Naive thymus-derived CD8-positive, alpha-beta T cell (primary cell): ENCODE measurements at places on chromosomes 1 and 21.

- DNase-seq, result no peak
Measured at GRCh38 chr1:90716552-90717355, at the start of gene BARHL2. Gene BARHL2 (minus strand): TSS chr1:90717302. CDS start chr1:90717195, 107 bp downstream.

GRCh38 chr1:229454056-229454455 lies 20.2 kb upstream of the ACTA1 start:
- DNase-seq, result no peak

DNA sequence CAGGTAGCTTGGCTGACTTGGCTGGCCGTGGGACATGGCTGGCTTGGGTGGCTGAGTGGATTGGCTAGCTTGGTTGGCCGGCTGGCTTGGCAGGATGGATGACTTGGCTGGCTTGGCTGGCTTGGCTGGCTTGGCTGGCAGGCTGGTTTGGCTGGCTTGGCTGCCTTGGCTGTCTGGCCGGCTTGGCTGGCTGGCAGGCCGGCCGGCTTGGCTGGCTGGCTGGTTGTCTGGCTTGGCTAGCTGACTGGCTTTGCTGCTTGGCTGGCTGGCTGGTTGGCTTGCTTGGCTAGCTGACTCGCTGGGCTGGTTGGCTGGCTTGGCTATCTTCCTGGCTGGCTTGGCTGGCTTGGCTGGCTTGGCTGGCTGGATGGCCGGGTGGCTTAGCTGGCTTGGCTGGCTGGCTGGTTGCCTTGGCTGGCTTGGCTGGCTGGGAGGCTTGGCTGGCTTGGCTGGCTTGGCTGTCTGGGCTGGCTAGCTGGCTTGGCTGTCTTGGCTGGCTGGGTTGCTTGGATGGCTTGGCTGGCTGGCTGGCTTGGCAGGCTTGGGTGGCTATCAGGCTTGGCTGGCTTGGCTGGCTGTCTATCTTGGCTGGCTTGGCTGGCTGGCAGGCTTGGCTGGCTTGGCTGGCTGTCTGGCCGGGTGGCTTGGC lies 129.7 kb upstream of the FAM72C start:
- DNase-seq, result peak; percentile 0

DNA sequence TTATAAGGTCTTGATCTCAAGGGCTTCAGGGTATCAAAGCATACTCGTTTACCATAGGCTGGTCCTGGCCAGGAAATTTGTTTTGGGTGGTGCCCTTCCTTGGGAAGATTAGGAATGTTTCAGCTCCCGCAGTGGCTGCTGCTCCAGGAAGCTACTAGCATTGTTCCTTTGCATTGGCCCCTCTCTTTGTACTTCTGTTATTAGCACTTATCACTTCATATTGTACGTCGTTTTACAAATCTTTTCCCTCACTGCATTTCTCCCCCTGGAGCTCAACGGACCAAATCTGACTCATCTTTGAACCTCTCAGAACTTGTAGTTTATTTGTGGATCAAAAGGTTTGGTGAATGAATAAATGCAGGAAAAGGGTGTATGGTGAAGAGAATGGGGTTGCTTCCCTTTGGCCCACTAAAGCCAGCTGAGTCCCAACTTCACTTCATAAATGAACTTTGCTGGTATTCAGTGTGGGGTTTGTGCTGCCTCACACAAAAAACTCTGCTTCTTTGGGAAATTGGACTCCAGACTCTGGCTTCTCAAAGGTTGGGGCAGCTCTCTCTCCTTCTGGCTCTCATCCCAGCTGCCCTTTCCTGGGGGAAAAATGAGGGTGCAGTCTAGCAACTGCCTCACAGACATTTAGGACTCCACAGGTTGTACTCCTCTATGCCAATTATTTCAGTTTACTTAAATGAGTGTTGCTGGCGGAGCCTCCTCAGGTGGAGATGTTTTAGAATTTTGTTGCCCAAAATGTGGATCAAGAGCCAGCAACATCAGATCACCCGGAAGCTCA lies 5.9 kb downstream of the GNAT2 start:
- DNase-seq, result no peak

DNA sequence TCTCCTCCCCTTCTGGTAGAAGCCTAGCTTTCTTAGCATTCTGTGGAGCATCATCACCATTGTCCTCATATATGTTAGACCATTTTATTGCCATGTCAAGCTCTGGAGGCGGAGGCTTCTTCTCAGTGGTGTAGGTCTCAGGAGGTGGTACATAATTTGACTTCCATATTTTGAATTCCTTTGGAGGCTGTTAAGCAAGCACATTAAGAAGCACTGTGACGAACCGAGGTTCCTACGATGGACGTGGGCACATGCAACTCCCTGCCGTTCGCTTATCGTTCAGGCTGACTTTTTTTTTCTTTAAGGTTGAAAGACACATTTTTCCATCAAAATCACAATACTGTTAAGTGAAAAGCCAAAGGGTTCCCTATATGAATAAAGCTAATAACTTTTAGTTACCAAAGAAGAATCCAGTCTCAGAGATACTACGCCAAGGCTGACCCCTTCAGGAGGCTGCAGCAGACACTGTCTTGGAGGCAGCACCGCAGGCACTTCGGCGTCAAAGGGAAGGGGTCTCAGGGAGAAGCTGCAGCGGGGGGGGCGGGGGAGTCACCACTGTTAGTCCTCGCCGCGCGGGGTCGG lies 835 bp downstream of the C1orf52 start:
- DNase-seq, result no peak

DNA sequence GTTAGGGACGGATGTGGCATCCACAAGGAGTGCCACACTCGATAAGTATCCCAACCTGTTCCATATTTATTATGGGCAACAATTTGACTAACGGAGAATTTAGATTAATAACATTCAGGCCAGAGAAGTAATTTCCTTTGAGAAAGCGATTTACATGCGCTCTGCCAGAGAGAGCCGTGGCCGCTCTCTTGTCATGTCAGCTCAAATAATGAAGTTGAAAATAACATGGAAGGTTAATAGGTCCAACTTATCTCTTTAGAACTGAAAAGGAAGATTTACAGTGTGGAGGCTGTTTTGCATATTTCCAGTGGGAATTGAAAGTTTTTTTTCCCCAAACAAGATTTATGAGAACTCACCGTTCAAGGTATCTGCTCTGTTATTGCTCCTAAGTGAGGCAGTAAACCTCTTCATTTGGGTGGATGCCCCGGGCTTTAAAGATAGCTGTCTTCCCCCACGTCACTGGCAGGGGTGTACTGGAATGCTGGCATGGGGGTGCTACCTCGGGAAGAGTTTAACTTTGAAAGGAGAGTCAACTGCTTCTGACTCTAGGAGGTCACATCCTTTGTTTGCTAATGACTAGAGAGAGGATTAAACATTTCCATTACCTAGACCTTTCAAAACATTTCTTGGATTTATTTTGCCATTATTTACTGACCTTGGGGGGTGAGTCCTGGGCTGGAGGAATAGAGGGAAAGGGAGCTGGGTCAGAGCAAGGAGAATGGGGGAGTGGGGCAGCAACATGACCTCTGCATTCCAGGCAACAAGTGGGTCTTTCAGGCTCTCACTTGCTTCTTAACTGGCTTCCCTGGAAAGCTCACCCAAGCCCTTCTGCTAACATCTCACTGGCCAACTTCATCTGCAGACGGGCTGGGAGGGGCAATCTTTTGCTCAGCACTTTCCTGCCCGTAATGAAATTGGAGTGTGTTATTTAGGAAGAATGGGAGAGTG lies 204.2 kb downstream of the CAMTA1 start:
- no peak for DNase-seq

- no peak for DNase-seq
Measured at GRCh38 chr1:59803458-59804038, 11.2 kb upstream of the HOOK1 start.

DNA sequence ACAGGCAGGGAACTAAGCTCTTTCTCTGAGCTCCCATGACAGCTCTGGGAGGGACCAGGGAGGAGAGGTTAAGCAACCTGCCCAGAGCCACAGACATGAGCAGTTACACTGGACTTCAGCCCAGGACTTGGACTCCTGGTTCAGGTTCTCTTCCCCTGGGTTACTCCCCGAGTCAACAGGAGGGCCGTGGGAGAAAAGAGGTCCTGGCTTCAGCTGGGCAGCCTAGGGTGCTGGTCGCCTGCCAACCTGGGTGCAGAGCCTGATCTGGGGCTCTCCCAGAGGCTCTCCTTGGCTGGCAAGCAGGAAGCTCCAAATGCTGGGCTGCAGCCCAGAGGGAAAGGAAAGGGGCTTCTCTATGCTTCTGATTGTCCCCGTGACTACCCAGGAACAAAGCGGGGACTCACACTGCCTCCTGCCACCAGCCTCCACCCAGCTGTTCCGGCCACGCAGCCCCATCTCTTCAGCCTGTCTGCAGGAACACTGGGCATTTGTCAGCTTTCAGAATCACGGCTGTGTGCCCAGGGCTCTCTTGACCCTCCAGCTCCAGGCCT lies 141.8 kb downstream of the HIVEP3 start:
- no peak for DNase-seq

DNA sequence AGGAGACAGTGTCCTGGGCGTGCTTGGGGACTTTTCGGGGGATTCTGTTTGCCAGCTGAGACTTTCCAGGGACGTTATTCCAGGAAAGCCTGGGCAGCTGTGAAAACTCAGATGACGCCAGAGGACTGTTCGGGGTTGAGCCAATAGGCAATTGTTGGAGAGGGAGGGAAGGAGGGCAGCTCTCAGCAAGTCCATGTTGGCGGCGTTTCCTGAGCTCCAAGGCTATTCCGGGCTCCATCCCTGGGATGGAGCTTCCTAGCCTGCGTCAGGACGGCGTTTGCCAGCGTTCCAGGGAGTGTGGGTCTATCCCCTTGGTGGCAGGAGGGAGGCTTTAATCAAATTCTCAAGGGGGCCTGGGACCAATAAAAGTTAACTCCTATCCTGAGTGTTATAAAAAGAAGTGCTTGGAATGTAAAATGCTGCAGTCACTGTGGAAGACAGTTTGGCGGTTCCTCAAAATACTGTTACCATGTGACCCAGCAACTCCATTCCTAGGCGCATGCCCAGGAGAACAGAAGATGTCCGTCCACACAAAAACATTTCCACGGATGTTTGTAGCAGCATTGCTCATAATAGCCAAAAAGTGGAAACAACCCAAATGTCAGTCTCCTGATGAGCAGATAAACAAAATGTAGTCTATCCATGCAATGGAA lies 15.2 kb downstream of the SLC27A3 start:
- no peak for DNase-seq

DNA sequence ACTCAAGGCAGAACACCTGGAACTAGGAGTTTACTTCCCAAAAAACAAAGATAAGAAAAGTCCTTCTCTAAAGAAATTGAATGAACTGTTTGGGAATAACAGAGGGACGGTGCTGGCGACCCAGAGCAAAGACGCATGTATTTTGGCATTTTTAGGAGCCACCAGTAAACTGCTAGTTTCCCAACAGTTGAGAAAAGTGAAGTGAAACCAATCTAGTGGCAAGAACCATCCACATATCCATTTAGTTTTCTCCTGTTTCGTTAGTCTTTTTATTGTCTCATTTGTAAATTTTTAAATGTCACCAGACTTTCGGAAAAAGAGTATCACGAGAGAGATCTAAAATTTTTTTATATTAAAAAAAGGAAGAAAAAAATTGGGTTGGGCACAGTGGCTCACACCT lies 30.2 kb downstream of the ODF2L start:
- no peak for DNase-seq

DNA sequence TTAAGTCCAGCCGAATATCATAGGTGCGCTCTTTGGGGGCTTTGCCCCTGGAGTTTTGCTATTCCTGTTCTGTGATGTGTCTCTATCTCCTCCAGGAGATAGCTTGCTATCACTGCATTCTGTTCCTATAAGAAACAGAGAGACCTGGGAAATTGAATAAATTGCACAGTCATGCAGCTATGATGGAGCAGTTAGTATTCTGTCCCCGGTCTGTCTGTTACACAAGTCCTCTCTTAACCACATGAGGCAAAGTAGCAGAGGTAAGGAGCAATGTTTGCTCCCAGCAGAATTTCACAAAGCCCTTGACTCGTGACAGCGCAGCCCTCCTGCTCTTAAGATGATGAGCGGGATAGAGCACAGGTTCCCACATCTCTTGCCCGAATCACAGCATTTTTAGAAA lies 63.9 kb upstream of the GRHL3 start:
- DNase-seq, result no peak

- no peak for DNase-seq
Measured at GRCh38 chr1:41724248-41724647, 194.5 kb downstream of the HIVEP3 start.

GRCh38 chr1:45925728-45926287 lies 122.4 kb downstream of the MAST2 start:
- DNase-seq, result no peak

DNA sequence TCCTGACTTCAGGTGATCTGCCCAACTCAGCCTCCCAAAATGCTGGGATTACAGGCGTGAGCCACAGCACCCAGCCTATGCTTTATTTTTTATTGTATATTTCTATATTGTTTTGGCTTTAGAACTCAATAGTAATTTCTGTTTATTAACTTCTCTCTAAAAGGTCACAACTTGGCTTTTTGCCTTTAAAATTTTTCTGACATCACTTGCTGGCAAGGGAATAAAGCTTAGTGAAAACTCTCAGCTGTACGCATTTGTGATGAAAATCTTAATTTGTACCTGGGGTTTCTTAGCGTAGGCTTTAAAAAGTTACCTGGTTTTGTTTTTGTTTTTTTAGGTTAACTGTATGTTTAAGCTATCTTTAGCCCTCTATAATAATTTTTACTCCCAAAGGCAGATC lies 36.2 kb downstream of the B3GALNT2 start:
- no peak for DNase-seq

- no peak for DNase-seq
Measured at GRCh38 chr1:212504171-212504803, 71.6 kb downstream of the NENF start.

GRCh38 chr1:6466023-6466422 lies at the start of gene TNFRSF25:
Gene TNFRSF25 (minus strand): TSS chr1:6466173. CDS start chr1:6466107, 66 bp downstream.
- DNase-seq, result peak; percentile 64

GRCh38 chr1:193471981-193472380 lies 285.6 kb upstream of the B3GALT2 start:
- DNase-seq, result no peak

GRCh38 chr1:200899015-200899386 lies 4.3 kb downstream of the INAVA start:
- no peak for DNase-seq

DNA sequence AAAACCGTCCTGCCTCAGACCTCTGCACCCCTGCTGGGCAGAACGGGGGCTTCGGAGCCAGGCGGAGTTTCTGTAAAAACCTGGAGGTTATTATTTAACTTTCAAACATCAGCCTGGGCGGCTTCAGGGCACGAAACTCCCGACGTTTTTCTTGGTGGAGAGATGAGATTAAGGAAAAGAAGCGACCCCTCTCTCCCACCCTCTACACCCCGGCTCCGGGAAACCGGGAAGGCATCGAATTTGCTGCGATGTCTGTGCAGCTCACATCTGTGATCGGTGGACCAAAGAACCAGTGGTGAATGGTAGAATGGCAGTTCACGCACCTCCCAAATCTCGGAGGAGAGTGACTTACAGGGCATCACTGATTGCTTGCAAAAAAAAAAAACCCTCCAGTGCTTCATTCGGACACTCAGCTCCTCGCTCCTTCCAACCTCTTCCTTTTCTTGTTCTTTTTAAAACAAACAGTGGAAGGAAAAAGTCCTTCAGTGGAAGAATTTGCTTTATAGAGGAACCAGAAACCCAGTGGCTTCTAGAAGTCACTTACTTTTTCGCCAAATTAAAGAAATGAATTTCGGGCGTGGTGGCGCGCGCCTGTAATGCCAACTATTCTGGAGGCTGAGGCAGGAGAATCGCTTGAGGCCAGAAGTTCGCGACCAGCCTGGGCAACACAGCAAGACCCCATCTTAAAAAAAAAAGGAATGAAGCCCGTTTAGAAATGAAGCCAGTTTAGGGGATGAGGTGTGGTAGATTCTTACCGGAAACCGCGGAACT lies 884 bp downstream of the PHACTR4 start:
- DNase-seq, result no peak
